ENCODE measurements at places on chromosomes 2 and 18.

- DNase-seq = no peak
Observed at GRCh38 chr2:102357937-102358336, 2.3 kb downstream of the IL18R1 start.

GRCh38 chr2:190184460-190184859 lies 121.9 kb upstream of the MSTN start:
- no peak for DNase-seq

DNA sequence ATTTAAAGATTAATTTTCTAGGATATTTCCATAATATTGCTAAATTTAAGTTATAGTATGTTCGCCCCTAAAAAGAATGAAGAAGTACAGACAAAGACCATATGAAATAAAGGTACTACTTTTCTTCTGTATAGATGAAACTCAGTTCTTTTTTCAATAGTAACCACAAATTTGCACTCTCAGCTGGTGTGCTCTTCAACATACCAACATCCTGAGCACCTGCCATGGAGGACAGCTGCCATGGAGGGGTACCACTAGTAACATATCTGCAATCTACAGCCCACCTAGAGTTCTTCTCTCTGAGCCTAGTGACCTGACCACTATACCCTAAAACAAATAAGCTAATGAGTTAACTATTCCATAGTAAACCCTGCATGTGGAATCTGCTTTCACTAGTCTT lies 36.8 kb upstream of the ERCC3 start:
- no peak for DNase-seq

DNA sequence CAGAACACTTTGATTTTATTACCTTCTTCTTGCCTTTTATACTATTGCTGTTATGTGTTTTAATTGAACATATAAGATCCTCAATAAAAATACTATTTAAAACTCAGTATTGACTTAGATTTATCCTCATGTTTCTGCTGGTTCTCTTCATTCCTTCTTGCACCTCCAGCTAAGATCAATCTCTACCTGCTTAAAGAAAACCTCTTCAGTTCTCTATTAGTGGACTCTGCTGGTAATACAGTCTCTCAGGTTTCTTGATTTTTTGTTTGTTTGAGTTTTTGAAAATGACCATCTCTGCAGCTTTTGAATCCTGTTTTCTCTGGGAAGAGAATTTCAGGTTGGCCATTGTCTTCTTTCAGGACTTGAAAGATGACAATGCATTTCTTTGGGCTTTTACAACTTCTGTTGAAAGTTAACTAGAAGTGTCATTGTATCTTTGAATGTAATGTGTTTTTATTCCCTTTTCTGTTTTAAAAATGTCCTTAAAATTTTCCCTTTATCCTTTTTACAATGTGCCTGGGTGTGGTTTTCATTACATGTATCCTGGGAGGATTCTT lies 29.8 kb upstream of the TMEM131 start:
- DNase-seq = no peak

DNA sequence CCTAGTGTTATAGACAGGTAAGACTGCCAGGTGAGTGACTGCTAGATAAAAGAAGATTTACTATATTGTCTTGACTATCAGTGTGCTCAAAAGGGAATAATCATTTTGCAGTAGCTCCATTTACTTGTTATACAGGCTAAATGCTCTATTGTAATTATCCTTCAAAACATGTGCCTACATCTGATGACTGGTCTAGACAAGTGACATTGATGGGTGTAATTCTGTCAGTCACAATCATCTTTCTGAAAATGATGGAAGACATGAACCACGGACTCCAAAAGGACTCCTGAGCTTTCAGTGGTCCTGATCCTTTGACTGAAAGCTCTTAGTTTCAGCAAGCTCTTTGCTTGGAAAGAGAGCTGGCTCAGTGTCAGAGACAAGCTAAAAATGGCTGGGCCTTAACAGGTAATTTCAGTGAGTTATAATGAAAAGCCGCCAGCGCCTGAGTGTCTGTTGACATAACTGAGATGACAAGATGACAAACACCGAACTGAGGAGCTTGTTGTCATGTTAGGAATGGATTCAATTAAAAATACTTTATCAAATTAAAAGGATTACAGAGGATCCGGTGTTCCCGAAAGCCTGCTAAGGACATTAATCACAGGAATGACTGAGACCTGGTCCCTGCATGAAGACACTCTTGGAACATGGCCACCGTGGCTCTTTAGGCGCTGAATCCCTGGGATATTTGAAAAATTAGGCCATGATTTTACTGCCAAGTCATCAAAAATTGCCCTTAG lies 141.7 kb downstream of the CMPK2 start:
- DNase-seq = no peak

- DNase-seq = no peak
Observed at GRCh38 chr2:35871672-35872071, 483.9 kb upstream of the CRIM1 start.

GRCh38 chr2:69660637-69661036 lies 17.1 kb upstream of the AAK1 start:
- no peak for DNase-seq

- DNase-seq = no peak
Observed at GRCh38 chr2:28407976-28408690, 15.5 kb downstream of the FOSL2 start.

- no peak for DNase-seq
Observed at GRCh38 chr2:142989273-142990204, 112.1 kb downstream of the KYNU start.

GRCh38 chr2:208542465-208543041 lies 136.0 kb downstream of the PTH2R start:
- DNase-seq = no peak

DNA sequence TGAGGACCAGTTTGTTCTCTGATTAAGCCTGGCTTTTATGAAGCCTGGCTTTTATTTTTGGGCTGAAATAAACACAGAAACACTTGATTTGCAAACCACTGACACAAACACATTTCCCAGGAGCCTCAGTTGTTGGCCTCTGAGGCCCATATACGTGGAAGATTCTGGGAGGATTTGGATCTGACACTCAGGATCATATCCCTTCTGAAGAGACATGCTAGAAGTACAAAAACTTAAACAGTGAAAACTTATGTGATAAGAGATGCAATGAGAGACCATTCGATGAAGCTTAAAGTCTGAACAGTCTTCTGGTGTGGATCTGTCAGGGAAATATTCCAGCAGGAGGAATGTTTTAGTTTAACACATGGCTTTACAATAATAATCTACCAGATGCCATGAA lies 33.0 kb downstream of the MYT1L start:
- no peak for DNase-seq

DNA sequence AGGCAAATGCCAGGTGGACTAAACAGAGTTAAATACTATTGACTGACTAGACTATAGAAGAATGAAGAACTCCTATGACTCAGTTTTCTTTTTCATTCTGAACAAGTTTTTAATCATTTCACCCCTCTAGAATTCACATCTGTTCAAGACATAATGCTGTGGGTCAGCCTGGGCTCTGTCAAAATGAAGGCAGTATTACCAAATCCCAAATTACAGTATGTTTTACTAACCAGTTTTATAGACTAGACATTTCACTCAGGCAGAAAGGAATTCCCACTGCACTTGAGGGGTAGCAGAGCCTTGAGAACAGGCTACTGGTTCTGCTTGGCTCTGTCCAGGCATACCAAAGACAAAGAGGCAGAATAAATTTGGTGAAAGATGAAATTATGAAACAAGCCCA lies 511.7 kb downstream of the EPHA4 start:
- DNase-seq = no peak

GRCh38 chr2:101710471-101711318 lies 13.2 kb downstream of the MAP4K4 start:
- DNase-seq = no peak

GRCh38 chr2:236402033-236402790 lies 138.0 kb upstream of the ASB18 start:
- no peak for DNase-seq

- no peak for DNase-seq
Observed at GRCh38 chr2:217622205-217623060, 380.4 kb downstream of the TNS1 start.

DNA sequence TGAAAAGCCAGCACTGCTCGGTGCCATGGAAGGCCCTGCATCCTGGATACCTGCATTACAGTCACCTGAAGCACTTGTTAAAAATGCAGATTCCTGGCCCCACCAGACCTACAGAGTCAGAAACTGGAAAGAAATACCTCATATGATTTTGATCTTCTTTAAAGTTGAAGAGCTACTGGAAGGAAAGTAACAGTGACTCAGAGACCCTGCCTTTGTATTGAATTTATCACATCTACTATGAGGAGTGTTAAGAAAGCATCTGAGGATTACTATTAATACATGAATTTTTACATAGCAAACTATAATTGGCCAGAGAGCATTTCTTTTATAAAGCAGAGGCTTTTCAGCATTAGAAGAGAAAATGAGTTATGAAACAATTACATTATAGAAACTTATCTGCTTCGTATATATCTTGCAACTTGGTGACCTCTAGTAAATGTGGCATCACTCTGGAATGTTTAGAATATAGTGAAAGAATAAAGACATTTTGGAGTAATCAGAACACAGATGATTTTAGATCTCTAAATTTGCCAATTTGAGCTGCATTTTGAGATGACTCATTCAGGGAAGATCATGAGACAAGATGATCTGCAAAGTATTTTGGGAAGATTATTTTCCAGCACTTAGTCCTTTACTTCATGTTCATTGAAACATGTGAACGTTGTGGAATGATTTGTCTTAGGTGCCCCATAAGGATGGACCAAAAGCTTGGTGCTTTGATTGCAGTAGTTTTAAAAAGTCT lies 12.2 kb downstream of the PTPRM start:
- DNase-seq = no peak

GRCh38 chr2:210460322-210461227 lies 16.0 kb downstream of the LANCL1 start:
- DNase-seq = no peak

DNA sequence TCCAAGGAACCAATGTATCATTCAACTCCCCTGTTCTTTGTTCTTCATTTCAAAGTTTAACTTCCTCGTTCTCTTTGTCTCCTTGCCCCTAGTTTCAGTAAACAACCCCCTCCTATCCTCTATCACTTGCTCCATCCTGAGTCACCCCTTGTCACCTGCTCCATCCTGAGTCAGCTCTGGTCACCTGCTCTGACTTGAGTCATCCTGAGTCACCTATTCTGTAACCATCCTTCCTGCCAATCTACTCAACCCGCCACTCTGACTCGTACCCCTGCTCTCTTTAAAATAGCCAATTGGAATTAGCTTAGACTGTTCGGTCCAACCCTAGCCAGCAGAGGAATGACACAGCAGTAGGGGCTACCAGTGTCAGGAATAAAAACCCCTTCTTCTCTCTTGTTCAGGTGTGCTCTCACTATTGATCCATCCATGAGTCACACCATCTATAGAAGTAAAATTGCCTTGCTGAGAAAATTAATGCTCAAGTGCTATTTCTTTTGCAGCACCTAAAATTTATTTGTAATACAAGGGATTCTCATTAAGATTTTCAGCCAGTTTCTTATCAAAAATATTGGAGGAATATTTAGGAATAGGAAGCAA lies 326.8 kb downstream of the AKAIN1 start:
- no peak for DNase-seq

DNA sequence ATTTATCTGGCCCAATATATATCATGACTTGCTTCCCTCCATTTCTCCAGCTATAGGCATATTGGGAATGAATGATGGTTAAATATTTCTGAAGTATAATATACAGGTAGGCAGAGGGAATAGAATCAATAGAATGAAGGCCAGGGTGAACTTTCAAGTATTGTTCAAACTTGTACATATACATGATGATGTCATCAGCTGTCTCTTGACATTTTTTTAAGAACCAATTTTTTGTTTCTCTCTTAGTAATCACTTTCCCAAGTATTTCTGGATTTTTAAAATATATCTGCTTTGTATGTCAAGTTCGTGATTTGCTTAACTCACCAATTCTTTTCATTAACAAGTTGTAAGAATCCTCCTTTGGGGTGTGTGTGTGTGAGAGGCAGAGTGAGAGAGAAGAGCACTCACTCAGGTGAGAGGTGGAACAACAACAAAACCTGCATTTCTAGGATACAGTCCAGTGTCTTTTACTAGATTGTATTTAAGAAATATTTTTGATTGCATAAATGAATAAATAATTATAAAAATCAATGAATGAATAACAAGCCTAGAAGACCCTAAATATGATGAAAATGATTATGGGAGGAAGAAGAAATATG lies 1239.1 kb downstream of the LRP1B start:
- DNase-seq = no peak

GRCh38 chr18:3248062-3248657 lies 559 bp downstream of the MYL12A start:
- no peak for DNase-seq

- no peak for DNase-seq
Observed at GRCh38 chr2:109481196-109481555, 132.6 kb downstream of the SEPTIN10 start.

- DNase-seq = no peak
Observed at GRCh38 chr18:29588446-29589100, 1411.6 kb upstream of the CDH2 start.

- DNase-seq = peak; percentile 8
Observed at GRCh38 chr2:240477916-240478315, 42.5 kb downstream of the GPC1 start.

DNA sequence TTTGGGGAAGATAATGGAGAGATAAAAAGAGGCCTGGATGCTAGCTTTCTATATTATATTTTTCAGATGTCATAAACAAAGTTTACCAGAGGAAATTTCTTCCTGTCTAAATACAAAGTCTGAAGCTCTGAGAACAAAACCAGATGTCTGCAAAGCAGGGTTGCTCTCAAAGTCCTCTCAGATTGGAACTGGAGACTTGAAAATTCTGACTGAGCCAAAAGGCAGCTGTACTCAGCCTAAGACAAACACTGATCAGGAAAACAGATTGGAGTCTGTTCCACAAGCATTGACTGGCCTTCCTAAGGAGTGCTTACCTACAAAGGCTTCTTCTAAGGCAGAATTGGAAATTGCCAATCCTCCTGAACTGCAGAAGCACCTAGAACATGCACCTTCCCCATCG lies 25.1 kb downstream of the KDM3A start:
- no peak for DNase-seq

DNA sequence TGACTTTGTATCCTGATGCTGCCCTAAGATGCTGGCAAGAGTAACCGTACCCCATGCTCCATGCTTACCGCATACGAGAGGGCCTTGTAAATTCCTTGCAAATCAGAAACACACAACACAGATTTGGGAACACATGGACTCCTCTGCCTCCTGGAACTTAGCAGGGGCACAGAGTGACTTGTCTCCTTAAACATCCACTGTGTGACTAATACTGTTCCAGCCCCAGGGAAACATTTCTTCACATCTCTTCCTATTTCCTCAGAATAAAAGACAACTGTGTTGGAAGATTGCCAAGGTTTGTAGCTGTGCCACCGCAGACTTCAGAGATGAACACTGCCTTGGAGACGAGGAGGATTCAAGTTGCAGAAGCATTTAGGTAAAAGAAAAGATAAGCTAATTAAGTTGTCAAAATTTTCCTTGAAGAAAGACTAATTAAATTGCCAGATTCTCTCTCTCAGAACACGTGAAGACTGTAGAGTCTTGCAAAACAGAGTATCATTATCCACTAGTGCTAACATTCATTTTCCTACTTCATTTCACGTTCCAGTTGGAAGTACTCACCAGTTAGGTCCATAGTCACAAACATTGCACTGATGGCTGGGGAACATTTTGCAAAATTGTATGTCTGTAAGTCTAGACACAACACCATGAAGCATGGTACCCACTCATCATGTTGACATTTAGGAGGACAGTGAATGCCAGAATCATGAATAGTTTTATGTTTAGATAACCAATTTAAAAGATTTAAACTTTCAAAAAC lies 188.8 kb downstream of the TSN start:
- DNase-seq = no peak
